ENCODE measurements at places on chromosomes 2 and 18. TPM values are rescaled to one million over a fixed set of nuclear protein-coding genes. Genes with fewer than 3 reads are reported as not detected.

DNA sequence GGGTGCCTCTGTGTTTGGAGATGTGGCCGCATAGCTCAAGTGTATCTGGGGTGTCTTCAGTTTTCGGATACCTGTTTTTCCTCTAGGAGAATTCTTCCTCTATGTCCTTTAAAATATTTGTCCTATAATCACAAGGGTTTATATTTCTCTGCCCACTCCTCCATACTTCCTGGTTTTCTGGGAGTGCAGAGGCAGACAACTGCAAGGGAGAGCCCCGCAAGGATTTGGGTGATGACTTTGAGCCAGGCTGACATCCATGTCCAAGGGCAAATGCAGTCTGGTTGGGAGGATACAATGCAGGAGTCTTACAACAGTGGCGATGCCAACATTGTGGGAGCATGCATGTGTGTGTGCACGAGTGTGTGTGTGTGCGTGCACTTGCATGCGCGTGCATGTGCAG, 2.1 kb downstream of the IL1RL1 start:
- no peak for DNase-seq
- H3K36me3 ChIP-seq: no peaks in the 10 kb centered on the region
- H3K4me3 ChIP-seq: no peak overlapping the region
- no peak overlapping the region for H3K27ac ChIP-seq
- no peaks in the 10 kb centered on the region for H3K27me3 ChIP-seq

- H3K27me3 ChIP-seq: no peaks in the 10 kb centered on the region
- H3K36me3 ChIP-seq: no peaks in the 10 kb centered on the region
- H3K4me1 ChIP-seq: peaks cover 6% of the 10 kb centered on the region
- no peak for DNase-seq
- no peak overlapping the region for H3K27ac ChIP-seq
Observed at GRCh38 chr2:108805782-108806181, 19.2 kb downstream of the CCDC138 start.

- H3K4me1 ChIP-seq: no peaks in the 10 kb centered on the region
- H3K4me3 ChIP-seq: no peak overlapping the region
- H3K27me3 ChIP-seq: no peaks in the 10 kb centered on the region
- DNase-seq: no peak
- H3K27ac ChIP-seq: no peak overlapping the region
Observed at GRCh38 chr18:43680096-43680495, 402.8 kb upstream of the SYT4 start.

GRCh38 chr2:222882484-222882928, 21.7 kb downstream of the ACSL3 start:
- no peak overlapping the region for H3K4me3 ChIP-seq
- no peak for DNase-seq
- peaks cover 25% of the 10 kb centered on the region for H3K4me1 ChIP-seq
- no peak overlapping the region for H3K27ac ChIP-seq
- no peaks in the 10 kb centered on the region for H3K27me3 ChIP-seq

GRCh38 chr2:227267410-227268115, 57.5 kb upstream of the MFF start:
- H3K4me1 ChIP-seq: no peaks in the 10 kb centered on the region
- no peaks in the 10 kb centered on the region for H3K36me3 ChIP-seq
- no peak overlapping the region for H3K4me3 ChIP-seq
- DNase-seq: no peak
- no peaks in the 10 kb centered on the region for H3K27me3 ChIP-seq

GRCh38 chr18:23877371-23877770, 137.2 kb upstream of the TTC39C start:
- no peak for DNase-seq
- no peak overlapping the region for H3K4me3 ChIP-seq
- H3K27ac ChIP-seq: no peak overlapping the region
- peaks cover 2% of the 10 kb centered on the region for H3K4me1 ChIP-seq

DNA sequence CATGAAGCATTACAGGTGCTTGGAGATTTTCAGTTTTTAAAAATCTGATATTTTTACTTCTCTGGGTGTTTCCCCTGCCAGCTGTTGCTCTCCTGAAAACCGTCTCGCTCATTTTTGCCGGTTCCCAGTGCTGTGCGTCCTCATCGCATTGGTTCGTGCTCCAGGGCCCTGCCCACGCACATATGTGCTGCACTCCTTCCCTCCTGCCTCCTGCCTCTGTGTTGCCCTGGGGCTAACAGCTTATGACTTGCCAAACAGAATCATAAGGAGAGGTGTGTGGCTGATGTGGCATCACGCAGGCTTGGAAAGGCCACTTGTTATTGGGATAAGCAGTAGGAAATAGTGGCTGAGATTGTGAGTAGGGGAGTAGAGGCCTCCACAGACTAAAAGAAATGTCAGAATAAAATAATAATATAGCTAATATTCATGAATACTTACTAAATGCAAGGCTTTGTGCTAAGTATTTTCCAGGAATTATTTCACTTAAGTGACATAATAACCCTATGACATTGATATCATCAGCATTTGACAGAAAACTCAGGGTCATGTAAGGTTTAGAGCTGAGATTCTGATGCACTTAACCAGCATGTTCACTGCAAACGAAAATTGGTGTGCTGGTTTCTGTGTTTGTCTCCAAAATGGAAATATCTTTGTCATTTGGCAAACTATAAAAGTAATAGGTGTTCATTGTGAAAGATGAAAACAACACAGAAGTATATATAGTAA, 53.5 kb downstream of the SLC4A1AP start:
- DNase-seq: no peak
- no peaks in the 10 kb centered on the region for H3K27me3 ChIP-seq
- no peaks in the 10 kb centered on the region for H3K4me1 ChIP-seq
- H3K27ac ChIP-seq: no peak overlapping the region

DNA sequence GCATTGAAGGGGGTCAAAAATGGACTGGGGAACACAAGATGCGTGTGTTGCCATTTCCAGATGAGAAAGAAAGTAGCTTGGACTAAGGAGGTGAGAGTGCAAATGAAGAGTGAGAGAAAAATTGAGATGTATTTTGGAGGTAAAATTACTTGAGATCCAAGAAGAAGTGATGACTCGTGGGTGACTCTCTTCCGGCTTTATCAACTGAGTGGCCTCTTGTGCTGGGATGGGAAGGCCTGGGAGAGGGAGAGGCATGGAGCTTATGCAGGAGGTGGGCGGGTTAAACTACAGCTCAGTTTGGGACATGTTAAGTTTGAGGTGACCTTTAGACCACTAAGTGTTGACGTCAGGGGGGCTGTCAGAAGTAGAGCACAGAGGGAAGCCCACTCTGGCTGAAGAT, 34.9 kb downstream of the SULT1C2 start:
- H3K36me3 ChIP-seq: no peaks in the 10 kb centered on the region
- no peak overlapping the region for H3K4me3 ChIP-seq
- DNase-seq: no peak
- no peaks in the 10 kb centered on the region for H3K27me3 ChIP-seq
- H3K4me1 ChIP-seq: no peaks in the 10 kb centered on the region

DNA sequence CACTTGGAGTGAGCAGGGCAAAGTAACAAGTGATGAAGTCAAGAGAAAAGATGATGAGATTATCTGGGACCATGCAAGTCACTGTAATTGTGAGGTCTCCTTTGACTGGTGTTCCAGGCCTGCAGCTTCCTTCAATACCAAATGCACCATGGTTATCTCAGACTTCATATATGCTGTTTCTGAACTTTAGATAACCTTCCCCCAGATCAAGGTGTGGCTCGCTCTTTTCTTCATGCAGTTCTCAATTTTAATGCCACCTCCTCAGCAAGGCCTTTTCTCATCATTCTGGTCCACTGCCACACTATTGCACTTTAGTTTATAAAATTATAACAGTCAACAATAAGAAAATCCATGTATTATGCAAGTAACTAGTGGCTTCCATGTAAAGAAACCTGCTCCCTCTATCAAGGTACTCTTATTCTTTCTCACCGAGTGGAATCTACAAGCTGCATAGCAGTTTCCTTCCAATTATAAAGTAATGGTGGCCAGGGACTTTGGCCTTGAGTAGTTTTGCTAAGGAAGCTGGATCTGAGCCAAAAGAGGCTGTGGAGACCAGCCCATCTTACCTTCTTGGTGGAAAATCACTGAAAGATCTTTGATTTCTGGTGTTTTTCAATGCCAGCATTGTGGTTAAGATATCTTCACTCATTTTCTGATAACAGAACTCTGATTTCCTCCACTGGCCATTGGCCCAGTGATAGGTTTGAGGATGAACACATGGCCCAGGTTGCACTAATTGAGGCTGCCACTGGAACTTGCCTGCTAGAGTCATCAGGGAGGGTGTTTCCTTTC, 113.6 kb downstream of the KCNE4 start:
- H3K27ac ChIP-seq: no peak overlapping the region
- H3K4me3 ChIP-seq: no peak overlapping the region
- H3K4me1 ChIP-seq: no peaks in the 10 kb centered on the region
- H3K27me3 ChIP-seq: no peaks in the 10 kb centered on the region
- no peak for DNase-seq

- H3K4me3 ChIP-seq: no peak overlapping the region
- DNase-seq: no peak
- peaks cover 23% of the 10 kb centered on the region for H3K36me3 ChIP-seq
Observed at GRCh38 chr2:159200498-159200897, 86.0 kb downstream of the WDSUB1 start.

- no peaks in the 10 kb centered on the region for H3K4me1 ChIP-seq
- H3K4me3 ChIP-seq: no peak overlapping the region
- H3K36me3 ChIP-seq: no peaks in the 10 kb centered on the region
- no peaks in the 10 kb centered on the region for H3K27me3 ChIP-seq
Observed at GRCh38 chr18:58978916-58979315, 114.2 kb downstream of the ZNF532 start.

DNA sequence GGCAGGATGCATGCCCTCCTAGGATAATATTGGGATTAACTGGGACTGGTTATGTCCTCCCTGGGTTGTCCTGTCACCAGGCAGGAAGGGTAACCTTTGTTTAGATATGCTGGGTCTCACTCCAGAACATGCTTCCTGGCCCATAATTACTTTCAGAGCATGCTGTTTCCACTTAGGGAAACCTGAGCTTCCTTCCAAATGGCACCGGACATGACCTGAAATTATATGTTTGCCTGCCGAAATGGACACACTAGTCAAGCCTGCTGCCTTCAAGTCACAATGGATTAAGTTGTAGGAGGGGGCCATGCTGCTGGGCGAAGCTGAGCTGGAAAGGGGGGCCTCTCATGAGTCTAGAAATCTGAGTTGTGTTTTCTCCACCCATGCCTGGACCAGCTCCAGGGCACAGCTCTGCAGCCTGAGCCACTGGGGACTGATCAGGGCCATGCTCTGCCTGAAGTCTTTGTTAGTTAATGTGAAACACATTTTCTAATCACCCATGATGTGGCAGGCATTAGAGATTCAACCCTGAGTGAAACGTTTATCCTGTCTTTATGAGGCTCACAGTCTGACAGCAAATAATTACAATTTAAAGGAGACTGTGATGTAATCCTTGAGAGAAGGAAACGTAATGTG, 273.3 kb downstream of the TNS1 start:
- no peaks in the 10 kb centered on the region for H3K27me3 ChIP-seq
- DNase-seq: no peak
- no peak overlapping the region for H3K27ac ChIP-seq
- no peaks in the 10 kb centered on the region for H3K36me3 ChIP-seq

DNA sequence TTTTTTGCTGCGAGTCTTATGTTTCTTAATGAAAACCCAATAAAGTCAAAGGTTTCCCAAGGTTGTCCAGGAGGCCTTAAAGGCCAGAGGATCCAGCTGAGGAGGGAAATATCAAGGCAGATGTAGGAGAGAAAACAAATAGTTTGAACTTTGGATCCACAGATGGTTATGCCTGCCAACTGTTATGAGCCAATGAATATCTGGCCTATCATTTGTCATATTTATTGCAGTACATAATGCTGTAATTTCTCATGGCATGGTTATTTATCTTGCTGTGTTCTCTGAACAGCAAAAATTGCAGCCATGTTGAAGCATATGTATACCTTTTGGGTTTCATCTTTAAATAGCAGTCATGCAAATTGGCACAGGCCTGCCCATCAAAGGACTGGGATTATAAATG, 38.2 kb upstream of the CAVIN2 start:
- no peaks in the 10 kb centered on the region for H3K36me3 ChIP-seq
- DNase-seq: no peak
- no peak overlapping the region for H3K27ac ChIP-seq
- no peaks in the 10 kb centered on the region for H3K27me3 ChIP-seq
- no peak overlapping the region for H3K4me3 ChIP-seq

- no peak overlapping the region for H3K4me3 ChIP-seq
- H3K27ac ChIP-seq: no peak overlapping the region
- H3K27me3 ChIP-seq: no peaks in the 10 kb centered on the region
- peaks cover 34% of the 10 kb centered on the region for H3K36me3 ChIP-seq
Observed at GRCh38 chr2:21026479-21027282, 17.2 kb downstream of the APOB start.

- DNase-seq: no peak
- H3K27ac ChIP-seq: peak overlapping the region; percentile 15
- no peaks in the 10 kb centered on the region for H3K4me1 ChIP-seq
- H3K4me3 ChIP-seq: no peak overlapping the region
- H3K27me3 ChIP-seq: no peaks in the 10 kb centered on the region
Observed at GRCh38 chr2:86186431-86186830, 8.8 kb downstream of the IMMT start.

- H3K27me3 ChIP-seq: no peaks in the 10 kb centered on the region
- H3K4me1 ChIP-seq: no peaks in the 10 kb centered on the region
- no peak overlapping the region for H3K27ac ChIP-seq
Observed at GRCh38 chr2:150567771-150568301, 80.4 kb upstream of the RND3 start.

DNA sequence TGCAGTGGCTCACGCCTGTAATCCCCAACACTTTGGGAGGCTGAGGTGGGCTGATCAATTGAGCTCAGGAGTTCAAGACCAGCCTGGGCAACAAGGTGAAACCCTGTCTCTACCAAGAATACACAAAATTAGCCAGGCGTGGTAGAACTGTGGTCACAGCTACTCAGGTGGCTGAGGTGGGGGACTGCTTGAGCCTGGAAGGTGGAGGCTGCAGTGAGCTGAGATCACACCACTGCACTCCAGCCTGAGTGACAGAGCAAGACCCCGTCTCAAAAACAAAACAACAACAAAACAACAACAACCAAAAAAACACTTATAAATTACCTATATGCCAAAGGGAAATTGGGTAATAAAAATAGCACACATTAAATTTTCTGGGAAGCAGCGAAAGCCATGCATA, 141.6 kb downstream of the HDAC4 start:
- no peaks in the 10 kb centered on the region for H3K27me3 ChIP-seq
- no peak overlapping the region for H3K27ac ChIP-seq
- H3K4me3 ChIP-seq: no peak overlapping the region
- H3K4me1 ChIP-seq: no peaks in the 10 kb centered on the region
- no peaks in the 10 kb centered on the region for H3K36me3 ChIP-seq

GRCh38 chr2:54845514-54845913, 122.1 kb downstream of the EML6 start:
- H3K4me1 ChIP-seq: no peaks in the 10 kb centered on the region
- H3K27me3 ChIP-seq: no peaks in the 10 kb centered on the region
- DNase-seq: no peak
- no peaks in the 10 kb centered on the region for H3K36me3 ChIP-seq
- H3K4me3 ChIP-seq: no peak overlapping the region

GRCh38 chr2:179470992-179471391, 206.4 kb upstream of the SESTD1 start:
- H3K27me3 ChIP-seq: no peaks in the 10 kb centered on the region
- H3K4me3 ChIP-seq: no peak overlapping the region
- DNase-seq: no peak
- H3K4me1 ChIP-seq: no peaks in the 10 kb centered on the region

- H3K27ac ChIP-seq: no peak overlapping the region
- H3K4me3 ChIP-seq: no peak overlapping the region
- no peaks in the 10 kb centered on the region for H3K4me1 ChIP-seq
- H3K36me3 ChIP-seq: no peaks in the 10 kb centered on the region
Observed at GRCh38 chr18:30971338-30971956, 71.1 kb downstream of the DSC3 start.

C1GALT1C1L gene
- not detected for total RNA-seq

SLC11A1 gene
- total RNA-seq: 12.6 TPM

NT5C1B gene
- total RNA-seq: not detected

FSIP2 gene
- total RNA-seq: 0.09 TPM

PROKR1 gene
- total RNA-seq: not detected

HES6 gene
- 6.3 TPM for total RNA-seq

FAM168B gene
- 33.9 TPM for total RNA-seq

KCNIP3 gene
- 0.95 TPM for total RNA-seq

THUMPD2 gene
- 3.2 TPM for total RNA-seq

All from right lobe of liver (tissue), 6 donors.